ENCODE measurements at places on chromosomes 12 and 14.

DNA sequence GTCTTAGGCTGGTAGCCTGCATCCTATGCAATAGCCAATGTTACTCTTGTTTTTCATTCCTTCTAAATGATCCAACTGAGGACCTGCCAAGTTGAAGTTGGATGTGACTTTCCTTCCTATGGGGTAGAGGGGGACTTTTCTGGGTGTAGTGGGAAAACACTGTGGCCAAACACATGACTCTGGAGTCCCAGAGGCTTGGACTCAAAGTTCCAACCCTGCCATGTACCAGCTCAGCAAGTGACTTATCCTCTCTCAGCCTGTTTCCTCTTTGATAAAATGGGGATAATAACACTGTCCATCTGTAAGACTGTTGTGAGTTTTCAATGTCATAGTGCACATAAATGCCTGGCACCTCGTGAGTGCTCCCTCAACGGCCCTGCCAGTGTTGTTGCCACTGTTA lies 97.0 kb downstream of the ZFP36L1 start:
- DNase-seq, result no peak

- peak; percentile 85 for DNase-seq
Measured at GRCh38 chr14:58898655-58899316, 261.0 kb downstream of the DACT1 start.

- no peak for DNase-seq
Measured at GRCh38 chr12:122304924-122305323, 38.6 kb upstream of the VPS33A start.

DNA sequence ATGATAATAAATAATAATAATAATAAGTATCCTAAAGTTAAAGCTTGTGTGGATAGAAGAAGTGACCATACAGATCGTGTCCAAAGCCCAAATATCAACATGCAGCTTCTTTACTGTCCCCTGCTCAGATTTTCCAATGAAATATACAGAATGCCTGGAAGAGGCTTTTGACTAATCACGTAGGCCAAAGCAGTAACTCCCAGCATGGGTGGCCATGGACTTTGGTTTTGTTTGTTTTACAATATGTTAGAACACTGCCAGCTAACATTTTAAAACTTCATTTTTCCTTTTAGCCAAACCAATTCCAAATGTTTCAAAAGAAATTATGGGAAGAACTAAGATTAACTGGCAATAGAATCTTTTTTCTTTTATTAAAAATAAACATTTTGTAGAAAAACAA lies 400.0 kb upstream of the FLRT2 start:
- DNase-seq, result no peak

All from foreskin fibroblast (primary cell).